CD4-positive, CD25-positive, alpha-beta regulatory T cell (primary cell): ENCODE measurements at places on chromosomes 7 and 10.

- peak; percentile 42 for DNase-seq
Measured at GRCh38 chr10:86520871-86521677, 518 bp downstream of the WAPL start.

DNA sequence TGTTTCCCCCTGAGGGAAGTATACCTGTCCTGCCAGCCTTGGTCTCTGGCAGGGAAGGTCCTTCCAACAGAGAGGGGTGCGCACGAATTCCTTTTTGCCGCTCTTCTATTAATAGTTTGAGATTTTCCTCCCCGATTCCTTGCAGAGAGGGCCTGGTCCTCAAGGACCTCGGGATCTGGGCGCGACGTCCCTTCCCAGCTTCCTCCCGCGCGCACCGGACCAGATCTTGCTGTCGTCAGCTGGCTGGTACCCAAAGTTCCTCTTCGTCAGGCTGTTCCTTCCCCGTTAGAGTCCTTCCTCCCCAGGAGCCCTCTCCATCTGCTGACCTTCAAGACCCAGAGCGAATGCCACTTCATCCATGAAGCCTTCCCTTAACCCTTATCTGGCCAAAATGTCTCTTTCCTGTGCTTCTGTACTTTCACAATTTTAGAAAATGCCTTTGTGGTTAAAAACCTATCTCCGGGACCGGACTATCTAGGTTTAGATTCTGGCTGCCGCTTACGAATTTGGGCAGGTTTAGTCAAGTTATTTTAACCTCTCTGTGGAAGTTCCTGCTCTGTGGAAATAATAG, 851 bp upstream of the GOT1 start:
- DNase-seq = no peak

- no peak for DNase-seq
Measured at GRCh38 chr7:93226310-93226709, at the start of gene HEPACAM2. HEPACAM2 (minus strand) TSS chr7:93226469.

- no peak for DNase-seq
Measured at GRCh38 chr7:67489881-67490280, 493.2 kb downstream of the TYW1 start.

DNA sequence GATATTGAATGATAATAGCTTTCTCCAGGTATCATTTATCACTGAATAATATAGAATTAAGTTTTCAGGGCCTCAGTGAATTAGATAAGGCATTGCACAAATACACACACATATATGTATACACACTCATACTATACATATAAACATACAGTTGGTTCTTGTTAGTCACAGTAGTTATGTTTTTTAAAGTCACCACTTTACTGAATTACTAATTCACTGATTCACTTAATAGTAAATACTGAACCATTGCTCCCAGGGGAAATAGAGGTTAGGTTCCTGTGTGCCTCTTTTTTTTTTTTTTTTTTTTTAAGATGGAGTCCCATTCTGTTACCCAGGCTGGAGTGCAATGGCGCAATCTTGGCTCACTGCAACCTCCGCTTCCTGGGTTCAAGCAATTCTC, 33.6 kb downstream of the PRR15 start:
- no peak for DNase-seq
